ENCODE measurements at places on chromosomes 12 and 14.

DNA sequence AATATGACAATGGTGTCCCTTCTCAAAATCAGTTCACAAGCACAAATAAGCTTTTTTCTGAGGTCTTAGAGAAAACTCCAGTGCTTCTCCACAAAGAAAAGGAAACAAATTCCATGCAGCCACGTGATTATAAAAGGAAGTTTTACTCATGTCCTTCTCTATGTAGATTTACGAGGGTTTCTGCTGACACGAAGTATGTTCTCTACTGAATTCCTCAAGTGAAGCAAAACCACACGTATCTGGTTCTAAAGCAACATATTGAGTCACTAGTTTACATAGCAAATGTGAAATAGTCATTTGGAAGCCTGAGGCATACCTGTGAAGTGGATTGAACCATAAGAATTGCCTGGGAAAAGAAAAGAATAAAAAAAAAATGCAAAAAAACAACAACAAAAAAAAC is 31.9 kb downstream of the BMP4 start:
- no peak for DNase-seq

DNA sequence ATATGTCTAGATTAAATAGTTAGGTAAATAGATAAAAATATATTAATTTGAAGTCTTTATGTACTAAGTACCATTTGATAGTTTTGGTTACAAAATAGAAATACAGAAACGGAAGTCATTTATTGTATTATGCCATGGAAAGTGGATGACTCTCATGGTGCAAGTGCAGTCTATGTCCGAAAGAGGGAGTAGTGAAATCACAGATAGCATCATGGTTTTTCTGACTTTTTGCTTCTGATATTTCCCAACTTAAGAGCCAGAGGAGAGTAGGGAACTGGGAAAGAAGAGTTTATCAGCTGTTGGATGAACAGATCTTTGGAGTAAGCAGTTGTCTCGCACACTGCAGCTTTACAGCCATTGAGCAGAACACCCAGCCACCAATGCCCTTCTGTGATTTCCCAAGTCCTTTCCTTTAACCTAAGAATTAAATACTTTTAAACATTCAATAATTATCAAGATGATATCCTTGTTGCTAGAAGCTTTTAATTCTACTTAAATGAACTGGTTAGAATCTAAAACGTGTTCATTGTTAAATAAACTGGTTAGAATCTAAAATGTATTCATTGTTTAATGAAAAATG is 18.4 kb upstream of the SRGAP1 start:
- DNase-seq: no peak

GRCh38 chr12:121981456-121981855 is 40.2 kb upstream of the BCL7A start:
- no peak for DNase-seq

DNA sequence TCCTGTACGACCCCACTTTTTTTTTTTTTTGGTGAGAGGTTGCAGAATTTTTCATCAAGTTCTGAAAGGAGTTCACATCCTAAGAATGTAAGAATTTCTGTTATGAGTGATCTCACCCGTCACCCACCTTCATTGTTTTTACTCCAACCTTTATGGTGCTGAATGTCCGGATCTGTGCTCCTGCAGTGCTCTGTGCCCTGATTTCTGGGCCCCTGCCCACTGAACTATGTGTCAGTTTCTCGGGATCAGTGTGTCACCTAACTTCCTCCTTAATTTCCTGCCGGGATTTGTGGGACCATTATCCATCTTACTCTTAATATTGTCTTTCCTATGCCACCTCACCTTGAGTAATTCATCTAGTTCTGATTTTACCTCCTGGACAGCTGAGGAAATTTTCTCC is 11.6 kb downstream of the RASSF8 start:
- no peak for DNase-seq

- DNase-seq: no peak
These were observed 105.2 kb downstream of the GARIN6 start for GRCh38 chr12:99752740-99753139.

DNA sequence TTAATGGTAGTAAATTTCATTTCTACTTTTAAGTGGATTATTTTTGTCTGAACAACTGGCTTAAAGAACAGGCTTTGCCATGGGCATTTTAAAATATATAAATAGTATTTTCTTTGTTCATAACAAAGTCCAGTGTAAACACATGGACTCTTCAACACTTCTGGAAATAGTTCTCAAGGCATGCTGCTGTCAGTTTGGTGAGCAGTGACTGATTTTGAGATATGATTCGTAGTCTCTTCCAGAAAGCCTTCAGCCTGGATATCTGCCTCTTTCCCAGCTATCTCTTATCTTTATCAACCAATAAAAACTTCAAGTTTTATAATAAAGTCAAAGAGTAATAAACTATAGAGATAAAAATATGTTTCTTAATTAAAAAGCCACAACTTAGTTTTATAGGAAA is 110.7 kb downstream of the NAV3 start:
- DNase-seq: no peak

DNA sequence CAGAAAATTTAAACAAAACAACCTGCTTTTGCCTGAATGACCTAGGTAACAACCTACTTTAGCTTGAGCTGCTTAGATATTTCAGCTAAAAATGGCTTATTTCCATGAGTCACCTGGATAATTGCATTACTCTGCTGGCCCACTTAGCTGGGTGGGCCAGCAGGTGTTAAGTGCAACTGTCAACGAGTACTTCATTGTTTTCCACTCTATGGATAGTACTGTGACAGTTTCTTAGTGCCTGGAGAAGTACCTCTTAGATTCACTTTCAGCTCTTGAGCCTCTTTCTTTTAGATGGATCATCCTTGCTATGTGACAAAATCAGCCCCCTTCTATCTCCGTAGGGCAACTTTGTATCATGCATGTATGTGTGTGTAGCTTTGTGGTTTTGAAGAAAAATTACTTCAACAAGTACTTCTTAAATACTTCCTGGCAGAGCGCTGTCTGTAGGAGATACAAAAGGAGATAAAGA is 368.2 kb upstream of the ATP2B1 start:
- DNase-seq: no peak

GRCh38 chr12:90261283-90261682 is 552.6 kb upstream of the ATP2B1 start:
- no peak for DNase-seq

DNA sequence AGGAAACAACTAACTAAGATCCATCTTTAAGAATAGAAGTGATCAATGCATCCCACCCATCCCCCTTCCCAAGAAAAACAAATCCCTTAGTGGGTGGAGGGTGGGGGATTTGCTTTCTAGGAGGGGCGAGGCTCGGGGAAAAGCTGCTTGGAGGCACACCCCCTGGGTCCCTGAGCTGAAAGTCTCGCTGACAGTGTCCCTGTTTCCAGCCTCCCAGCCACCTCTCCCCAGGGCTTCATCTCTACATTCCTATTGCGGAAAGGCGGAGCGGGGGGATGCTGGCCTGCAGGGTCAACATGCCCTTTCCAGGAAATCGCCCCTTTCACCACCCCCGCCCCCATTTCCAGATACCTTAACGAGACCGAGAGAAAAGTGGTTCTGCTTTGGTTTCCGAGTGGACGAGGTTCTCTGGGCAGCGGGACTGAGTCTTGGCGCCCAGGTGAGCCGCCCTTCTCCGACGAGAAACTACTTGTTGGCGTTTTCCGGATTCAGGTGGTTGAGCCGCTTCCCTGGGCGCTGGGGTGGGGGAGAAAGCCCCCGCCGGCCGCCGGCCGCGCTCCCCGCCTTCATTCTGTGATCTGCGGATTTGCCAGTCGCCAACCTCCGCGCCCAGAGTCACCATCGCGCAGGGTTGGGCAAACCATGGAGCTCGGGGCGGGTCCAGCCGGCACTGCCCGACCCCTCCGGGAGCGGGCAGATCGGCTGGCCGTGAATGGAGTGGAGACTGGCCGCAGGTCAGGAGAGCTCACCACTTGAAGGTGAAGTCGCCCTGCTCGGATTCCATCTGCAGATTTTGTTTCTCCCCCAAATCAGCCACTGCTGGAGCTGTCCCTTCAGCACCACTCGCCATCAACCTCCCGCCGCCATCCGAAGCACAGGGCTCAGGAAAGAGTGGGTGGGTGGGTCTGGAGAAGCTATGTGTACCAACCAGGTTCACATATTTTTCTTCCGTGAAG is 505 bp downstream of the KCNC2 start:
- DNase-seq: no peak

- no peak for DNase-seq
These were observed 659 bp downstream of the PSMD9 start for GRCh38 chr12:121889274-121889624.

DNA sequence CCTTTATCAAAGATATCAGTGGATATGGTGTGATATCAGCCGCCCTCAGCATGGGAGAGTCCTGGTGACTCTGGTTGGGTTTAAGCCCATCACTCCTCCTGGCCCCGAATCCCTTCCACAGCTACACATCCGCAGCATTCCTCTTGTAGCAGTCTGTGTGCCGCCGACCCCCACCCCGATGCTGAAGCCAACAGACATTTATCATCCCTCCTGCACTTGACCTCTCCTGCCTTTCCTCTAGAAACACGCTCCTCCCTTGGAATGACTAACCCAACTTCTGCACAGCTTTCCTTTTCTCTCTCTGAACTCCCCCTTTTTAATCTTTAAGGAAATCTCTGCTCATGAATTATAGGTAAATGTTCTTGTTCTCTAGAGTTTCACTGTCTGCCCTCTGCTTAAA is 250.9 kb upstream of the FOXN3 start:
- DNase-seq: no peak

- no peak for DNase-seq
These were observed 65.4 kb upstream of the RIC8B start for GRCh38 chr12:106709068-106709511.

GRCh38 chr14:104998801-104999200 is 13.2 kb downstream of the CLBA1 start:
- DNase-seq: no peak

DNA sequence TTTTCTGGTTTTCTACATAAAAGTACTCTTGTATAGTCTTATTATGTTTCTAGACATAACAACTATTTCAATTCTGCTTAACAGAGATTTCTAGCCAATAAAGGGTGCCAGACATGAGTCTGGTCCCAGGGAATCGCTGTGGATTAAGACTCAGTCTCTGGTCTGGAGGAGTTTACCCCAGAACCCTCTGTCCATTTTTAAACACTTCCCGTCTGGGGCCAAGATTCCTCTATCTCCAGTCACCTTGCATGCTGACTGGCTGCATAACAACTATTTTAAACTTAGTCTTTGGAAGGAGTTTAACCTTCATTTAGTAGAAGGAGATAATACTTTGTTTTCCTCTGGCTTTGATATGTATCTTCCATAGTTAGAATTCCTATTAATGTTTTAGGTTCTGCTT is 163.1 kb upstream of the IFNG-AS1 start:
- no peak for DNase-seq

DNA sequence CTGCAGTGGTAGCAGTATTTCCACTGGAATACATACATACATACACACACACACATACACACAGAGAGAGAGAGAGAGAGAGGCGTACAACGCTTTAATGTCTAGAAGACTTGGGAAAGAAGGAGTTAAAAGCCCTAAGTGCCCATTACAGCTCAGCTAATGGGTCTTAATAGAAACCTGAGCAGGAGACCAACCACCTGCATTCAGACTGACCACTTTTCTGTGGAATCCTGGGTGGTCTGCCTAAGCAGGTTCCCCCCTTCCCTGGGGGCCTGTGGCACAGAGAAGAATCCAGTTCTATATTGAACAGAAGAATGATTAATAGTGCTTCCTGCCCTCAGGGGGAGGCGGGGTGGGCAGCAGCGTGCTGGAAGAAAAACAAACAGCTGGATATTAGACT is 312.4 kb upstream of the PRKD1 start:
- DNase-seq: no peak

GRCh38 chr12:59517522-59517921 is 78.3 kb upstream of the SLC16A7 start:
- no peak for DNase-seq

DNA sequence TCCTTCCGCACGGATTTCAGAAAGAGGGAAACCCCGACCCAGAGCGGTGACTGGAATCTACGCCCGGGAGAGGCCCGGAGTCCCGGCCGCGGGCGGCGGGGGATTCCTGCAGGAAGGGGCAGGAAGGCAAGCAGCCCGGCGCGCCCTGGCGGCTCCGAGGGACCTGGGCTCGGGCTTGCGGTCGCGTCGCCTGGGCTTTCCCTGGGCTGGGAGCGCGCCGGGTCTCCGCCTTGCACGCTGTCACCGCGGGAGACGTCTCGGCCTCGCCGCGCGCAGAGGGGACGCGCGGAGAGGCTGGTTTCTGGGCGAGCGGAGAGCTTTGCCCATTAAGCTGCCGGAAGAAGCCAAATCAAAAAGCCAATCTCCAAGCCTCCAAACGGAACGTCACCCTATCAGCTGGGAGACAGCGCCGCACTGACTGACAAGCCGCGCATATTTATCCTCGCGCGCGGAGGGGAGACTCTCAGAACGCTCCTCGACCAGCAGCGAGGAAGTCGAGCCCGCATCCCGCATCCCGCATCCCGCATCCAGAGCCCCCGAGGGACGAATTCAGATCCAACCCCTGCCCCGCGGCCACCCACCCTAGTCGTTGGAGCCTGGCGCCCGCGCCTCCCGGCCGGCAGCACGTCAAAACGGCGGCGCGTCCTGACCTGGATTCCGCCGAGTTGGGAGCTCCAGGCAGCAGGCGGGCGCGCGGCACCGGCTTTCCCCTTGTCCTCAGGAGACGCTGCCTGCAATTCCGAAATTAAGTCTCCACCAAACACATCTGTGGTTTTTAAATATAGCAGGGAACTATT is at the start of gene SLC8A3:
Gene SLC8A3, minus strand, starts transcription at position 293 of the 797 bp plus-strand sequence. CDS start 20,529 bp downstream, outside the sequence.
- no peak for DNase-seq

DNA sequence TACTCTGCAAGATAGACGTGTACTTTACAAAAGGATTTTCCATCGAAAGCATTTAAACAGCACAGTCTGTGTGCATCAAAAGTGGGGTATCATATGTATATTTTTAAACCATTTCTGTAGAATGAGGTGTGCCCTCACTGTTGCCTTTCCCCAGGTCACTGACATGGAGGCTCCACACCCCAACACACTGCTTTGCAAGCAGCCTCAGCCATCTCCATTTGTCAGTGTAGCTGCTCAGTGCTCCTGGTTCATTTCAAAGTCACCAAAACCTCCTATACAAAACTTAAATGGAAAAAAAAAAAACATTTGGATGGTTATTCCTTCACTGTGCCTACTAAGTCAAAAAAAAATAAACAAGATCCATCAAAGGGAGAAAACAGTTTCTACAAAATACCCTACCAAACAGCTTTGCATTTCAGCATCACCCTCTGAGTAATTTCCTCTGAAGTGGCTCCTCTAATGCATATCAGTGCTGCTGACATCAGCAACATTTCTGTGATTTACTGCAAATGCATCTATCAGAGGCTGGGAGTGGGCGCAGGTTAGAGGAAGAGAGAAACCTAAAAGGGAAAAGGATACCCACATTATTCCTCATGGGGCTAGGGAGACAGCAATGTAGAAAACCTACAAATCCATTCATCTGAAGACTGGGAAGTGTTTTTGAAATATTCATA is 46.0 kb downstream of the KCNK10 start:
- DNase-seq: no peak

DNA sequence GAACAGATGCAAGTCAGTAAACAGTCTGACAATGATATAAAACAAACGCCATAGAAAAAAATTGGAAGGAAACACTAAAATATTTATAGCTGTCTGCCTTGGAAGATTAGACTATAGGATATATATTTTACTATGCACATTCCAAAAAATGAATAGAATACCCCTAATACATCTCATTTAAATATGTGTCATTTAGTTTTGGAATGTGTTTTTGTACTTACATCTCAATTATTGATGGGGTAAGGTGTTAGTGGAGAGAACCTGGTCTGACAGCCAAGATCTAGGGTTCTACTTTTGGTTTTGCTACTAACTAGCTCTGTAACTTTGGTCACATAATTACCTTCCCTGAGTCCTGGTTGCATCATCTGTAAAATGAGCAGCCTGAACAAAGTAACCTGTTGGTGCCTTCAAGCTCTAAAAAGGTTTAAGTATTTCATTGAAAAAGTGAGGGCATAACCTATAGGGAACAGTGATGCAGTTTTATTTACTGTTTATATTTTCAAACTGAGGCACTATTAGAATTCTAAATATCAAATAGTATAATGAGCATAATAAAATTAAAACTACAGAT is 28.6 kb upstream of the SLC6A13 start:
- DNase-seq: no peak

Data from stimulated activated CD4-positive, alpha-beta T cell treated with anti-CD3 and anti-CD28 coated beads, Interleukin-1b, Interleukin-23, amount 100 ng/mL, for 1 hour (primary cell).